Stimulated activated CD4-positive, alpha-beta T cell treated with anti-CD3 and anti-CD28 coated beads, Interleukin-12 subunit alpha, Interleukin-12 subunit beta, amount 100 ng/mL, for 48 hours (primary cell): ENCODE measurements at places on chromosomes 16 and 17.

- DNase-seq = no peak
These were observed 31.4 kb downstream of the HIC1 start for GRCh38 chr17:2086306-2086705.

DNA sequence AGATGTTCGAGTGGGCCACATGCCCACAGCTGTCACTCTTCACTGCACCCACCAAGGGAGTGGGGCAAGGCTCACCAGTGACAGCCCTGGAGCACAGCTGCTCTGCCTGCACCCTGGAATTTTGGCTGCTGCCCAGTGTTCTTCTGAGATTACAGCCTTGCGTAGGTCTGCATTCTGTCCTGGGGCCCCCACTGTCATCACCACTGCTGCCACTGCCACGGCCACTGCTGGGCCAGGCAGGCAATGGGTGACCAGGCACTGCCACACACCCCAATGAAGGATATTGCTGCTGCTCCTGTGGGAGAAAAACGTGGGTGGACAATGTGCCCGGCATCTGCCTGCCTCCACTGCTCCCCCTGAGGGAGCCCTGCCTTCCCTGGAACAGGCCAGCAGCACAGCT lies 1717.0 kb downstream of the TP53TG3F start:
- DNase-seq = no peak

DNA sequence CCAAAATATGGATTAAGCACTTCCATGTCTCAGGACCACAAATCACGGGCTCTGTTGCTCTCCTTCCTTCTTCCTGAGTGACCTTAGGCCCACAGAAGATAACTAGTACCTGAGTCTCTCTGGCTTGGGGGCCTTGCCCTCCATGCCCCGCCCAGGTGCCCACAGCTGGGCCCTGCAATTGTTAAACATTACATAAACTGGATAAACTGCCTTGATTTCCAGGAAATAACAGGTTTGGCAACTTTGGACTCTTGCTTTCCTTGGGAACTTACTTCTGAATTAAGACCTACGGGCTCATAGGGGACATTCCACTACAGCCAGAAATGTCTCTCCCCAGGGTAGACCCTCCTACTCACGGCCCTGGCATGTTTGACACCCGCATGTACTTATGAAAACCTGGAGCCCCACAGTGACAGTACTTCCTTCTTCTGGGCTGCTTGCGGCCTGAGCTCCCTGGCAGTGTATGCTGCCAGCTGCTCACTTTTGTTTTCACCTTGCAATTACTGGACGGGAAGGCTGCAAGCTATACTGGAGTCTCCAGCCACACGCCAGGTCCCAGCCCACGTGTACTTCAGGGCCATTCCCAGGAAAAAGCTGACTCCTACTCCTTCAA lies 2.3 kb upstream of the UBALD2 start:
- DNase-seq = no peak

GRCh38 chr16:16047761-16048160 lies 98.3 kb downstream of the ABCC1 start:
- DNase-seq = no peak

- no peak for DNase-seq
These were observed 59.9 kb downstream of the MPRIP start for GRCh38 chr17:17102176-17102575.

DNA sequence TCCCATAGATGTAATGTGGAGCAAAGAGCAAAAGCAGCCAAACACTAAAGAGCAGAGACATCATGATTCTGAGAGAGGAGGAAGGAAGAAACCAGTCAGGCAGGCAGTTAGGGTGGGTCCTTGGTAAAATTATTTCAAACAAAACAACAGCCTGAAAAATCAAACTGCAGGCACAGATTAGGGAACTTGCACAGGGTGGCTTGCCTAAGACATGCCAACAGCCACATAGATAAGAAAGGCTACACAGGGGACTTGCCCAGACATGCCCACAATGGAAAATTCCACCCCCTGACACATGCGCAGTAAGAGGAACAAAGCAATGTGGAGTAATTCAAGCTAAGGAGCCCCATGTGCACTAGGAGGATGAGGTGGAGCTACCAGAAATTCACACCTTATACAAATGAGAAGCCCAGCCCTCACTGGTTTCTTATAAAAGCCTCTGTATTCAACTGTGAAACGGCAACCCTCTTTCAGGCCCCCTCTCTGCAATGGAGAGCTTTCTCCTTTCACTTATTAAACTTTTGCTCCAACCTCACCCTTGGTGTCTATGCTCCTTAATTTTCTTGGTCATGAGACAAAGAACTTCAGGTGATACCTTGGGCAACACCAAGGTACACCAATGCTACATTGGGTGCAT lies 7.3 kb upstream of the GAS7 start:
- no peak for DNase-seq

GRCh38 chr16:72198771-72199201 lies 26.8 kb upstream of the PMFBP1 start:
- DNase-seq = no peak

GRCh38 chr17:9195411-9195810 lies 174.1 kb downstream of the NTN1 start:
- DNase-seq = no peak

- DNase-seq = no peak
These were observed 467.3 kb downstream of the PMP22 start for GRCh38 chr17:14797801-14798200.

GRCh38 chr17:83170571-83171260 lies 91.3 kb downstream of the METRNL start:
- DNase-seq = no peak

DNA sequence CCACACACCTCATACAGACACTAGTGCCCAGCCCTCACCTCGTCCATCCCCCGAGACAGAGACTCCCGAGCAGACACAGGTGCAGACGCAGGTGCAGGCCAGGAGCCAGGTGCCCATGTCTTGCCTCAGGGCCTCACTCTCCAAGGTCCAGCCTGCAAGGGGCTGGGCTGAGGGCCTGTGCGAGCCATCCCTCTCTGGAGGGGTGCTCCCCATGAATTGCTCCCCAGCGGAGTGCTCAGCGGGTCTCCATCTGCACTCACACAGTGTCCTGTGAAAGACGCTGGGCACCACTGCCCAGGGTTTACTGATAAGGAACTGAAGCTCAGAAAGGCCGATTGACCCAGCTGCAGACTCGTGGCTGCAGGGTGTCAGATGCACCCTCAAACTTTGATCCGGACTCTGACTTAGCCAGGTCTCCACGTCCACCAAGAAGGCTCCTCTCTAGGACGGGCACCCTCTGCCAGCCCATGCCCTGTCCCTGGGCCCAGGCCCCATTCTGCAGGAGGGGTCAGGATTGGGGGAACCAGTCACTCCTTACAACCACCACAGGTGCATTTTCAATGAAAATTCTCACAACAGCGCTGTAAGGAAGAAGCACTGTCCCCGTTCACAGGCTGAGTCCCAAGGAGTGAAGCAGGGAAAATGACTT lies 16.9 kb downstream of the POLR3K start:
- DNase-seq = no peak

DNA sequence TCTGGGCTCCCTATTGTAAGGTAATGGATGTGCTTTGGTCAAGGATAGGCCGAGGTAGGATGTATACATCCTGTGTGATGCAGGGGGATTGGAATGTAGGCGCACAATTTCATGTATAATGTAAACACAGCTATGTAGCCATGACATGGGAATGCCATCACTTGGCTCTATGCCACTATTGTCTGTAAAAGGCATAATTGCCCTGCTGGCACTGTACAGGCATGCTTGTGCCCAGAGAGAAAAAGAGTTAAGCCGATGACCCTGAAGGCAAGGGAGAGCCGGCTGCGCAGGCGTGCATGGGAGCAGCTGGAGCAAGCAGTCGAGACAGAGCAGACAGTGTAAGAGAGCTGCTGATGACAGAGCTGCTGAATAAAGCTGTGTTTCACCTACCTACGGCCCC lies 212.5 kb upstream of the CPHXL start:
- no peak for DNase-seq
